ENCODE measurements at places on chromosomes 3 and 15.

DNA sequence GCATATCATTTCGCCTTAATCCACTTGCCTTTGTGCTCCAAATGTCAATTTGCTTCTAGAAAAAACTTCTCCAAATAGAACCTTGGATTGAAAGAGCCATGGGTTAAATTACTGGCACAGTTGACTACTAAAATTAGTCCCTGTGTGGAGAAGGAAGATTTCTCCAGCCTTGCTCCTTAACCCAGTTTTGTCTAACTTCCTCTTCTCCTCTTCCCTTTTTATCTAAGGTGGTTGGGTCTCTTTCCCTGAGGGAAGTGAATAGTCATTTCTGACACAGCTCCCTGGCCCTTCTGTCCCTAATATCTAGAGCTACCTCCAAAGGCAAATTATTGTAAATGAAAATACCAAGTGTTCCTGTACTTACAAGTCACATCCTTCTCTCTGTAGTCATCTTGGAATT is 527.9 kb upstream of the TBL1XR1 start:
- DNase-seq = no peak

GRCh38 chr3:42498791-42499477 is 3.5 kb upstream of the VIPR1 start:
- DNase-seq = no peak

GRCh38 chr3:157285141-157285540 is 125.2 kb upstream of the CCNL1 start:
- DNase-seq = no peak

GRCh38 chr3:63576846-63577245 is 75.6 kb upstream of the SNTN start:
- DNase-seq = no peak

GRCh38 chr3:167972502-167972901 is 123.2 kb downstream of the GOLIM4 start:
- no peak for DNase-seq

GRCh38 chr3:192481638-192482037 is 245.7 kb downstream of the FGF12 start:
- no peak for DNase-seq

GRCh38 chr3:37816271-37816670 is 45.4 kb upstream of the CTDSPL start:
- no peak for DNase-seq

DNA sequence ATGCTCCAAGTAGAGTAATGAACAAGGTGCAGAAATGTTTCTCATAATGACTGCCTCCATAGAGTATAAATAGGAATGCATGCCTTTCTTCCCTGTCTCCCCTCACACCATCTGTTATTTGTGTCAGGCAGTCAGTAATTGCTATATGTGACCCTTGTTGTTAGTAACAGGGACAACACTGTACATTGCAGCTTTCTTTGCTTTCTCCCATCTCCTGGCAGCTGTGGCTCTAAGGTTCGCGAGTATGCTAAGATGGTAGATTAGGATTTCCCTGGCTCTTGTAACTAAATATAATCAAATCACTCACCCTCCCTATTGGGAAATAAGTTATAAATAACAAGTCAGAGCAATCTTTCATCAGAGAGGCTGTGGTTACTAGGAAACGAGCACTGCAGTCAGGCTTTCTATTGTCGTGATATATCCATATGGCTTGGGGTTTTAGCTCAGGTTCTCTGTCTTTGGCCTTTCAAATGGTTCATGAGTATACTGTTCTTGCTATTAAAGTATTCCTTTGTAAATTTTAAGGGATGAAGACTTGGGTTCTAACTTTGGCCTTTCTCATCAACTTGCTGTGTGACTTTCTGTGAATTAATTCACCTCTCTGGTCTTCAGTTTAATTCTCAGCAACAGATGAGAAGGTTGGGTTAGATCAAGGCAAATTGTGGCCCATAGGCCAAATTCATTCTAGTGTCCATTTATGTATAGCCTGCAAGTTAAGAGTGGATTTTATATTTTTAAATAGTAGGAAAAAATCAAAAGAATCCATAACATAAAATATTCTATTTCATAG is 8.1 kb upstream of the MINDY4B start:
- no peak for DNase-seq

DNA sequence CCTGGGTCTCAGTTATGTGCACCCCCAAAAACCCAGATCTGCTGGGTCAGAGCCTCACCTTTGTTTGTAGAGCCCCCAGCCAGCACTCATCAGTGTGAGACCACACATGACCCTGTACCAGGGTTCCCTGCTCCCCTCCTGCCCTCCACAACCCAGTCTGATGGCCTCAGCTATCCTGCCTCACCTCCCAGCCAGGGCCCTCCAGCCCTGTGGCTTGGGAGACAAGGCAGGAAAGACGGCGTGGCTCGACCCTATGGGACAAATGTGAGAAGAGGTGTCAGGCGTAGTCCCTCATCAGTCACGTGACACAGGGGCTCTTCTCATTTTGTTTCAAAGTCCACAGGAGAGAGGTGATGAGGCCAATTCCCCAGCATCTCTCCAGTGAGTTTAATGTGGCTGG is 28.3 kb upstream of the PRR23E start:
- no peak for DNase-seq

DNA sequence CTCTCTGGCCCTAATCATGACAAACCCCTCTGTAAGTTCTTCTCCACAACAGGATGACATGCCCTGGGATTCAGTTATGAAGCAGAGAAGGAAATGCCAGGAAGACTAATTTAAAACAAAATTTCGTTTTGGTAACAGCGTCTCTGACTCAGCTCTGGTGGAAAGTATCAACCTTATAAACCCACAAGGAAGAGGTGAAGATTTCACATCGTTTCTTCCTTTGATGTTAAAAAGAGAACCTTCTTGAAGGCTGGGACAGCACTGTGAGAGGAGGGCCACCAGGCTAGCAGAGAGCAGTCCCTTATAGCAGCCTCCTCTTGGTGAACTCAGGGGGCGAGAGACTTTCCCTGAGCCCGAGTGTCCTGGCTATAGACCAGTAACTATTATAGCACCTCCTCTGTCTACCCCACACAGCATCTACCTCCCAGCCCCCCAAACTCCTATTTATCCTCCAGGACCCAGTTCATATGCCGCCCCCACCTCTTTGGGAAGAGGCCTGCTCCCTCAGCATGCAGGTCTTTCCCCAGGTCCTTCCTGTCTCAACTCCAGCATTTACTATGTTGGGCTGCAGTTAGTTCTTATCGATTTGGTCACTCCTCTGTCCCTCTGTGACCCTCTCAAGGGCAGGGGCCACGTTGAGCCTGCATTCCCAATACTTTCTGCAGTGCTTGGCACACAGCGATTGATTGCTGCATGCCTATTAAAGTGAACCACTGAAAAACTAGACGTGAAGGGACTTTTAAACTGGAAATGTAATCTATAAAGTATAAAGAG is 321.5 kb upstream of the ICE2 start:
- DNase-seq = no peak

- DNase-seq = no peak
These were observed 474.1 kb downstream of the FOXP1 start for GRCh38 chr3:71109241-71109976.

Data from activated CD4-positive, alpha-beta T cell treated with anti-CD3 and anti-CD28 coated beads, Interleukin-2, amount 50 U/mL, for 4 hours (primary cell).